Ovary (tissue), 10 donors: ENCODE measurements at places on chromosomes 1 and 21. TPM values are rescaled to one million over a fixed set of nuclear protein-coding genes. Genes with fewer than 3 reads are reported as not detected.

GRCh38 chr1:8211251-8211882 lies 106.5 kb upstream of the SLC45A1 start:
- no peak for DNase-seq

- no peak for DNase-seq
Measured at GRCh38 chr1:91697416-91697815, 188.5 kb downstream of the TGFBR3 start.

GRCh38 chr1:28173980-28174297 lies 2.6 kb downstream of the PTAFR start:
- DNase-seq, result no peak

DNA sequence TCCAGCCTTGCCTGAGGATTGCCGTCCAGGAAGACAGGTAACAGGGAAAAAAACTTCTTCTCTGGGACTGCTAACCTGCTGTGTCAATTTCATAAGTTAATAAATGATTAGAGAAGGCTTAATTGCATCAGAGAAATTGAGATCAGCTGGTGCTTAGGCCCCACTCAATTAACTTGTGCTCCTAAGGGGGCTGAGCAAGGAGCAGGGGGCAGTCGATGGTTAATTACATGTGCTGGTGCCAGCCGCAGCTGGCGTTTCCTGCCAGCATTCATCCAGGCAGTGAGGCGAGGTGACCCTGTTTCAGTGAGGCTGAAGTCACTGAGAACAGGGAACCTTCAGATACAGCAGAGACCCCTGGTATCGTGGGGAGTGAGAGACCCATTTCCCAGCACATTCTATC lies 60.0 kb downstream of the FAM163A start:
- DNase-seq, result no peak

- no peak for DNase-seq
Measured at GRCh38 chr1:218887141-218887925, 286.3 kb upstream of the LYPLAL1 start.

- DNase-seq, result no peak
Measured at GRCh38 chr1:211639475-211640300, 35.7 kb downstream of the NEK2 start.

GRCh38 chr1:169052727-169053126 lies 53.8 kb upstream of the ATP1B1 start:
- DNase-seq, result no peak

LAMB3 gene
- 0.73 TPM for total RNA-seq

HMGCS2 gene
- 0.57 TPM for total RNA-seq

COA7 gene
- total RNA-seq, result 20.9 TPM

NEGR1 gene
- 6.9 TPM for total RNA-seq

CASQ2 gene
- total RNA-seq, result 1.9 TPM

BCL10 gene
- 18.9 TPM for total RNA-seq

MMP23B gene
- total RNA-seq, result 84.8 TPM
